ENCODE measurements at places on chromosomes 6 and 20.
A peak's percentile ranks its signal among the peaks of the same experiment; 100 is the strongest.

- DNase-seq: no peak
Measured at GRCh38 chr6:124479991-124480430, 482.2 kb upstream of the RNF217 start.

GRCh38 chr6:113856625-113857555 lies at the start of gene MARCKS:
Gene MARCKS, plus strand, starts transcription at chr6:113857345. Its CDS starts 401 bp downstream, at chr6:113857746.
- DNase-seq: peak; percentile 80

DNA sequence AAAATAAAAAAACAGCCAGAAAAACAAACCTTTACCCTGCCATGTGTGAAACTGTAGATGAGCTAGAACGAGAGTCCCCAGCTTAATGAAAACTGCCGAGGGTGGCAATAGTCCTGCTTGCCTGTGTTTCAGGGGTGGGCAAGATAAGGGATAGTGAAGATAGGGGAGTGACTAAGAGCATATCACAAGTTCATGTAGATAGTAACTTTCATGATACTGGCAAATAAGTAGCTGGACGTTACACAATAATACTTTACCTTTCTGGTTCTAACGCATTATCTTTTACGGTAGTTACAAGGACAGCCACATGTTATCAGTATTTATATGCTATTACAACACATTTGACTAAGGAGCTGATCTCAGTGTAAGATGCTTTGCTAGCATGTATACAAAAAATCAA lies 9.3 kb upstream of the FBXO9 start:
- no peak for DNase-seq

- DNase-seq: no peak
Measured at GRCh38 chr6:142666599-142667185, 278.3 kb downstream of the HIVEP2 start.

DNA sequence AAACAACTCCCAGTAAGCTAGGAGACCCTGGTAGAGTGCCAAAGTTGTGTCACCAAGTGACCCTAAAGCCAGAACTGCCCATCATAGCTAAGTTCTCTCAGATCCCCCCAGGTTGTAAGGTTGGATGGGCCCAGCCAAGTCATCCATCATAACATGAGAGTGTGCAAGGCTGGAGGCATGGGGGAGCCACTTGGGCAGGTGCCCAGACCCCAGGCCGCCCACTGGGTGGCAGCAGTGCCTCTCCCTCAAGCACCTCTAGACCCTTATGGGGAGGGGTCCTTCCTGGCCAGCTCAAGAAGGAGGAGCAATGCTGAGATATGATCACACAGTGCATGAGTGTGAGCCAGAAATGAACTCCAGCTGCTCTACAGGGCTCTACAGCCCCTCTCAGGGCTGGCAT lies 154.5 kb downstream of the MYLK4 start:
- no peak for DNase-seq

DNA sequence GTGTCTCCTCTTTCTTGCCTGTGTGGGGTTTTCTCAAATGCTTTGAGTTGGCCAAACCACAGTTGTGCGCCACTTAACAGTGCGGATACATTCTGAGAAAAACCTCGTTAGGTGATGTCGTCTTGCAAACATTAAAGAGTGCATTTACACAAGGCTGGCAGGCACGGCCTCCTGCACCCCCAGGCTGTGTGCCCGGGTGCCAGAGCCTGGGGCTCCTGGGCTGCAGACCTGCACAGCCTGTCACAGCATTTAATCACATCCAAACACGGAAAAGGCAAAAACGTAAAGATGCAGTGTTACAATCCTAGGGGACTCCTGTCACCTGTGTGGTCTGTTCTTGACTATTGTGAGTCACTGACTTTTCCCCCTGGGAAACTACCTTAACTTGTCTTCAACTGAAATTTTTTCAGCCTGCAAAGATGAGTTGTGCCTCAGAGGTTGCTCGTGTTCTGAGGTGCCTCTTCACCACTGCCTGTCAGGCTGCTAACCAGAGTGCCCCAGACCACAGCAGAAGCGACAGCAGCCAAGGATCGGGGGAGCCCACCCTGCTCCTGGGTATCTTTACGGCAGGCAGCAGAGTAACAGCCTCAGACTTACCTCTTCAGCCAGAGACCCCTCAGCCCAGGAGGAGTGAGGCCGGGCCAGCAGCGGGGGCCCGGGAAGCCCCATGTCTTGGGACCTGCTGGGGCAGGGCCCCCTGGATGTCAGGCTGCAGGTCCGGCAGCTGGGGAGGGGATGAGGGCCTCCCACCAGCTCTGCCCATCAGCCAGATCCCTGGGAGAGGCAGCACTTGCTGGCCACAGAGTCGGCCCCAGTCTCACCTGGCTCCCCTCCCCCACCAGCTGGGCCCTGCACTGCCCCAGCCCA lies 683 bp upstream of the C20orf204 start:
- no peak for DNase-seq

DNA sequence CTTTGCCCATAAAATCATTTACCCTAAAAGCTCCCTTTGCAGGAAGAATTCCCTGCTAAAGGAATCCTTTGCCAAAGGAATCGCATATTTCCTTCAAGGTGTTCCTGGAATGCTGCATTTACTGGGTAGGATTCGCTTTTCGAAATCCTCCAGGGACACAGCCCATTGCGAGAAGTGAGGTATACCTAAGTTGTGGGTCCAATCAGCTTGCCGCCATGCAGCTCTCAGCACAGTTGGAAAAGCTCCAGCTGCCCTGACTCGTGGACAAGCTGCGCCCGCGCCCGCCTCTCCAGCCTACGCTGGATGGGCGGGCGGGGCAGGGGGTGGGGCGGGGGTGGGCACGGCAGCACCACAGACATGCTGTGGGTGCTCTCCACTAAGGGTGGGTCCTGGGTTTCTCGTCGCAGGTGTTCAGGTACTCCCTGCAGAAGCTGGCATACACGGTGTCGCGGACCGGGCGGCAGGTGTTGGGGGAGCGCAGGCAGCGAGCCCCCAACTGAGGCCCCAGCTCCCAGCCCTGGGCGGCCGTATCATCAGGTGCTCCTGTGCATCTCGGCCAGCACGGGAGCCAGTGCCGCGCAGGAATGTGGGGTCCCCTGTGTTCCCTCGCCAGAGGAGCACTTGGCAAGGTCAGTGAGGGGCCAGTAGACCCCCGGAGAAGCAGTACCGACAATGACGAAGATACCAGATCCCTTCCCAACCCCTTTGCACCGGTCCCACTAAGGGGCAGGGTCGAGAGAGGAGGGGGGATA lies 1.4 kb downstream of the NNAT start:
- no peak for DNase-seq

DNA sequence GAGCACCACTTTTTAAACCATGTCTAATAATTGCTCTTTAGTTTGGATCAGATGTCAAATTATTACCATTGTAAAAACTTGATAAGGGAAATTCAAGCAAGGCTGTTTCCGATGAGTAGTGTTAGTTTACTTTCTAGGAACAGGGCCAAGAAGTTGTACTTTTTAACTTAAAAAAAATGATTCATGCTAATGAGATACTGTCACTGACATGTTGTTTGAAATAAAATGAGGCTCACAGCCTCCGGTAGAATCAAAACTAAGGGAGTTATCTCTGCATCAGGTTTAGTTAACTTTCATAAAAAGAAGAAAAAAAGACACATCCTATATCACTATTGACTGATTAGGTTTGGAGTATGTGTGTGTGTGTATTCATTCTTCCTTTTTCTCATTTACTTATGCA lies 55.2 kb upstream of the SUPT3H start:
- no peak for DNase-seq

DNA sequence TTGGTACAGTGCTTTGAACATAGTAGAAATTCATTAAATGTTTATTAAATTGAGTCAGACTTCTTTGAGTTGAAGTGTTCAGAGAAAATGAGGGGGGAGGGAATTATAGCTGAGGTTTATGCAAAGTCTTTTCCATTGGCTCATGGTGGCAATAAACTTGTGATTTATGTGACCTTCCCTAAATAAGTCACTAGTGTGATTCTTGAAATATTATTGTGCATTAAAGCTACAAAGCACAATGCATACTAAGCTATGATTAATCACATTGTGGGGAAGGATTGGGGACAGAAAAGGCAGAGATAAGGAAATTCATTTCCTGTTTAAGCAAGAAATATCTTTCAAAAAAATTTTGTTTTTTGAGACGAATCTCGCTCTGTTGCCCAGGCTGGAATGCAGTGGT lies 877.5 kb downstream of the TFAP2A start:
- DNase-seq: no peak

- no peak for DNase-seq
Measured at GRCh38 chr6:143087856-143088255, 27.2 kb downstream of the AIG1 start.
